ENCODE measurements at places on chromosomes 2 and 18. TPM values are rescaled to one million over a fixed set of nuclear protein-coding genes. Genes with fewer than 3 reads are reported as not detected.

The SCN3A gene
- 0.26 TPM for total RNA-seq

The HSBP1L1 gene
- 51.0 TPM for total RNA-seq

The FBLN7 gene
- total RNA-seq, result 9.8 TPM

The SERPINB13 gene
- total RNA-seq, result not detected

The NEURL3 gene
- total RNA-seq, result 0.39 TPM

The CDH2 gene
- not detected for total RNA-seq

The ERICH2 gene
- not detected for total RNA-seq

The FN1 gene
- 0.05 TPM for total RNA-seq

The SIX2 gene
- not detected for total RNA-seq

The ICOS gene
- total RNA-seq, result 36.1 TPM

The ZC3H15 gene
- total RNA-seq, result 73.2 TPM

The DNAJC5G gene
- total RNA-seq, result not detected

The PRKAG3 gene
- not detected for total RNA-seq

The PMAIP1 gene
- total RNA-seq, result 20.3 TPM

GRCh38 chr2:220277445-220277975 lies 650.1 kb downstream of the SLC4A3 start:
- no peak overlapping the region for H3K4me3 ChIP-seq
- no peak overlapping the region for H3K27ac ChIP-seq
- H3K36me3 ChIP-seq, result no peaks in the 10 kb centered on the region
- H3K4me1 ChIP-seq, result no peaks in the 10 kb centered on the region

DNA sequence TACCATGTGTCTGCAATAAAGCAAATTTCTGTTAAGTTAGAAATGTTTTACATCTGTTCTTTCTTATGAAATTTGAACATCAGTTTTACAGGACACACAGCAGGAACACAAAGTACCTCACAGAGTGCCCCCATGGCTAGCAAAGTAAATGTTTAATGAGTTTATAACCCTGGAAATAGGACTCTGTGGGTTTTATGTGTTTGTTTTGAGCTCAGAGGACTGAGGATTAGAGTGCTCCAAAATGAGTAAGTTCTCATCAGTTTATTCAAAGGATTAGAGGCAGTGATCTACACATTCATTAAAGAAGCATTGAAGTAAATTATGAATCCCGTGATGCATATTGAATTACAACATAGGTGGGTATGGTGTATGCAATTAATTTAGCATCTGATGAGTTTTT lies 281.8 kb downstream of the GULP1 start:
- no peak overlapping the region for H3K4me3 ChIP-seq
- H3K36me3 ChIP-seq, result no peaks in the 10 kb centered on the region

- H3K4me3 ChIP-seq, result peak overlapping the region; percentile 30
- H3K36me3 ChIP-seq, result peaks cover 9% of the 10 kb centered on the region
- peak overlapping the region; percentile 100 for H3K27ac ChIP-seq
- H3K27me3 ChIP-seq, result no peaks in the 10 kb centered on the region
- H3K4me1 ChIP-seq, result peaks cover 69% of the 10 kb centered on the region
These were observed 3.4 kb upstream of the CXCR4 start for GRCh38 chr2:136121204-136121910.

DNA sequence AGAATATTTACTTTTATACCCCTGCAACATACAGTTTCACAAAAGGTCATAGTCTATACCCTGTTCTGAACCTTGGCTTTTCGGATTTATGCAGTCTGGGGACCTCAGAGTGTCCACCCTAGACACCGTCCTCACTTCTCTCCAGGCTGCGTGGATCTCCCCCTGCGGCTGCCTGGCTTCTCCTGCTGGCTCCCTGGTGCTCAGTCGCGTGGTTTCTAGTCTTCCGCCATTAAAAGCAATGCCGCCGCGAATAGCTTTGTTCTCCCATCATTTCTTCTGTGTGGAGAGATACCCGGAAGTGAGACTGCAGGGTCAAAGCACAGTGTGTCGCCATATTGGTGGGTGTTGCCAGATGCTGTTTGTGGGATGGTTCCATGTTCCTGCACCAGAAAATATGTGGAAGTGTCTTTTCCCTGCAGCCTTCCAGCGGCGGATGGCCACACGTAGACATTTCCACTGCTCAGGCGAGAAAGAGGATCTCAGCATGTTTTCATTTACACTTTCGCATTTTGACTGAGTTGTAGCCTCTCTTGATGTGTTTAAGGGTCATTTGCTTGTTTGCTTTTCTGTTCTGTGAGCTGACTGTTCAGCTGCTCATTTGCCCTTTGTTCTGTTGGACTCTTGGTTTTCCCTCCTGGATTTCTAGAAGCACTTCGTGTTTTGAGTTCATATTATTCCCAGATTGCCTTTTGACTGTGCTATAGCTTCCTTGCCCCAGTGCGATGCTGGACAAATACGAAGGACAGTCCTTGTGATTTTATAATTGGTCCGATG lies 22.9 kb upstream of the ASB1 start:
- peaks cover 12% of the 10 kb centered on the region for H3K4me1 ChIP-seq
- H3K27me3 ChIP-seq, result no peaks in the 10 kb centered on the region
- no peak overlapping the region for H3K4me3 ChIP-seq
- DNase-seq, result no peak
- H3K27ac ChIP-seq, result no peak overlapping the region
- peaks cover 2% of the 10 kb centered on the region for H3K36me3 ChIP-seq

GRCh38 chr2:229715895-229716507 lies 1.6 kb upstream of the DNER start:
- H3K4me3 ChIP-seq, result peak overlapping the region; percentile 73
- peaks cover 41% of the 10 kb centered on the region for H3K27me3 ChIP-seq
- DNase-seq, result peak; percentile 28
- no peak overlapping the region for H3K27ac ChIP-seq

DNA sequence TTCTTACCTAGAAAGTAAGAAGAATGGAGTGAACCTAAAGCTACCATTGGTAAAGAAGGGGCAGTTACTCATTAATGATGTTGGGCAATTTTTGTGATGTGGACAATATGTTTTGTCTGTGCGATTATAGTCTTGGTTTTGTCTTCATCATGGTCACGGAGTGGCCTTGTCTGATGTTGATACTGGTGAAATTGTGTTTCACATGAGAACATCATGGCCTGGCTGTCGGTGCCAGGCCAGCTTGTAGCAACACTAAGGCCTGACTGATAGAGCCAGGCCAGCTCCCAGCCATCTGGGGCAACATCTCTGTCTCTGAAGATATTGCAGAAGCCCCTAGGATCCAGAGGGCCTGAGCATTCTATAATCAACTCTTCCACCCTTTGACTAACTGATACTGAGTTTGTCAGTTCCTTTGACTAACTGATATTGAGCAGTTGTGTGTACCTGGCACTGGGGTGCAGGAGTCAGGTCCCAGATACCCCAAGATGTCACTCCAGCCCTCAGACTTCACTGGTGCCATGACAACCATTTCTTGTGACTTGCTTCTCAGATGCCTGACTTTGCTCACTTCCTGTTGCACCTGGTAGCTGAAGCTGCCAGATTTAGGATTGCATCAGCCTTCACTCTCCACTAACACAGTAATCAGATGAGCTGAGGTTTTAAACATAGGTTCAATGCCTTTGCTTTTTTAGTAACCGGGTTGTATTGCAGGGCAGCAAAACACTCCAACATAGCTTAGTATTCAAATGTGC lies 62.5 kb downstream of the RPIA start:
- H3K4me1 ChIP-seq, result peaks cover 73% of the 10 kb centered on the region
- H3K4me3 ChIP-seq, result peak overlapping the region; percentile 16
- H3K27ac ChIP-seq, result peak overlapping the region; percentile 89
- peaks cover 6% of the 10 kb centered on the region for H3K36me3 ChIP-seq
- DNase-seq, result peak; percentile 40

- peaks cover 4% of the 10 kb centered on the region for H3K36me3 ChIP-seq
- H3K4me3 ChIP-seq, result no peak overlapping the region
- H3K4me1 ChIP-seq, result peaks cover 2% of the 10 kb centered on the region
- H3K27me3 ChIP-seq, result no peaks in the 10 kb centered on the region
- no peak overlapping the region for H3K27ac ChIP-seq
- DNase-seq, result no peak
These were observed 40.0 kb downstream of the NAPG start for GRCh38 chr18:10565835-10566234.

GRCh38 chr2:56757884-56758545 lies 574.2 kb downstream of the CCDC85A start:
- H3K4me3 ChIP-seq, result no peak overlapping the region
- H3K36me3 ChIP-seq, result no peaks in the 10 kb centered on the region
- DNase-seq, result no peak
- no peaks in the 10 kb centered on the region for H3K27me3 ChIP-seq
- no peaks in the 10 kb centered on the region for H3K4me1 ChIP-seq

DNA sequence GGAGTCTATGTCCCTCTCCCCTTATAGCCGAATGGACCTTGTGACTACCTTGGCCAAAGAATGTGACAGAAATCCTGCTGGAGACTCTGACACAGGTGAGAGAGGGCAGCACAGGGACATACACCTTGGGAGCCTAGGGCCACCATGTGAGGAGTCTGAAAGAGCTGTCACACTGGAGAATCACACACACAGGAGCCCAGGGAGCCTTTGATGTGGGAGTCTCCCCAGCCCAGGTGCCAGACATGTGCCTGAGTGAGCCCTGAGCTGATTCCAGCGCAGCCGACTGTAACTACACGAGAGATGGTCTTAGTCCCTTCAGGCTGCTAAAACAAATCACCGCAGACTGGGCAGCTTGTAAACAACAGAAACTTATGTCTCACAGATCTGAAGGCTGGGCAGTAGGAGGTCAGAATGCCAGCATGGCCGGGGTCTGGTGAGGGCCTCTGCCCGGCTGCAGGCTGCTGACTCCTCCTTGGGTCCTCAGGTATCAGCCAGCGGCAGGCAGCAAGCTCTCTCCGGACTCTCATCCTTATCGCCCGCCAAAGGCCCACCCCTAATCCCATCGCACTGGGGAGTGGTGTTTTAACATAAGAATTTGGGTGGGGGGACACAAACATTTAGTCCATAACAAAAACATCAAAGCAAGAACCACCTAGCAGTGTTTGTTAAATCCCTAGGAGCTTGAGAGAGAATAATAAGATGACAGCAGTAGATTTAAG lies 63.8 kb upstream of the GPR45 start:
- H3K36me3 ChIP-seq, result no peaks in the 10 kb centered on the region
- peaks cover 3% of the 10 kb centered on the region for H3K4me1 ChIP-seq
- DNase-seq, result no peak

DNA sequence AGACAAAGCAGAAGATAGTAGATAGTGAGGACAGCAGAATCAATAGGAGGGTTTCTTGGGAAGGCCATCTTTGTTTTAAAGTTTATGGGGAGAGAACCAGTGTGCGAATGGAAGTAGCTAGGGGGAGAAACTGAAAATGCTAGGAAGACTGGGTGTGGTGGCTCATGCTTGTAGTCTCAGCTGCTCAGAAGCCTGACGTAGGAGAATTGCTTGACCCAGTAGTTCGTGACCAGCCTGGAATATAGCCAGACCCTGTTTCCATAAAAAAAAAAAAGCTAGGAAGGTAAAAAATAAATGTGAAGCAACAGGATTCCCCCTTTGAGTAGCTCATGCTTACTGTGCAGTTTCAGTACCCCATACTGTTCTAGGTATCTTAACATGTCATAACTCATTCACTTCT lies 19.2 kb upstream of the DRC1 start:
- H3K27me3 ChIP-seq, result no peaks in the 10 kb centered on the region
- peaks cover 70% of the 10 kb centered on the region for H3K36me3 ChIP-seq
- H3K4me1 ChIP-seq, result peaks cover 4% of the 10 kb centered on the region

GRCh38 chr2:136990316-136990715 lies 225.0 kb downstream of the THSD7B start:
- no peak overlapping the region for H3K27ac ChIP-seq
- no peak for DNase-seq
- H3K27me3 ChIP-seq, result peaks cover 2% of the 10 kb centered on the region
- H3K36me3 ChIP-seq, result no peaks in the 10 kb centered on the region

DNA sequence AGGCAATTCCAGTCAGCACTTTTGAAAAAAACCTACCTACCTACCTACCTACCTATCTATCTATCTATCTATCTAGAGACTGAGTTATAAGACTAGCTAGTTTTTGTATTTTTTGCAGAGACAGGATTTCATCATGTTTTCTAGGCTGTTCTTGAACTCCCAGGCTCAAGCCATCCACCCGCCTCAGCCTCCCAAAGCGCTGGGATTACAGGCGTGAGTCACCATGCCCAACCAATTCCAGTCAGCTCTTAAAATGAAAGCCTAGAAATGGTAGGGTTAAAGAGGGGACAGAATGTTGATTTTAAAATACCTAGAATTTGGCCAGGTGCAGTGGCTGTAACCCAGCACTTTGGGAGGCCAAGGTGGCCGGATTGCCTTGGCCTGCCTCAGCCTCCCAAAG lies 19.1 kb downstream of the MSH2 start:
- no peaks in the 10 kb centered on the region for H3K27me3 ChIP-seq
- DNase-seq, result no peak
- peaks cover 25% of the 10 kb centered on the region for H3K36me3 ChIP-seq
- no peak overlapping the region for H3K27ac ChIP-seq
- H3K4me1 ChIP-seq, result no peaks in the 10 kb centered on the region
- H3K4me3 ChIP-seq, result no peak overlapping the region

DNA sequence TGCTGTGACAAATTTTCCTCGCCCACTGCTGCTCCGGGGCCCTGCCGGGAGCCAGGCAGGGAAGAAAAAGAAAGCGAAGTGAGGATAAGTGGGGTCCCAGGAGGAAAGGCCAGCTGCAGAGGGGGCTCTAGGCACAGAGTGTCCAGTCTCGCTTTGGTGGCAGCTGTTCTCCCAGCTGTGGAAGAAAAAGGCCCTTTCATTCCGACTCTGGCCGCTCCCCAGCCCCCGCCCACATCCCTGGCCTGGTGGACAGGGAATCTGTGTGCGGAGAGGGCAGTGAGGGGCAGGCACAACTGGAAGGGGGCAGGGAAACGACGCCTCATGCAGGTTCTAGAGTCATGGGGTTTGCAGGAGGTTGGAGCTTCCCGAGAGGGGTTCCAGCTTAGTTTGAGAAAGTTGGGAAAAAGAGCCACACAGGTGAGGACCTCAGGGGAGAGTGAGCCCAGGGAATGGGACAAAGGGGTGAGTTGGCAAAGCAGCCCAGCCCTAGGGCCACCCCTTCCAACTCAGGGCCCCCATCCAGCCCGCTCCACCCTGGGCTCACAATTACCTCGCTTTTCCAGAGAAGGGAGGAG lies 1.8 kb downstream of the RTKN start:
- H3K27ac ChIP-seq, result no peak overlapping the region
- DNase-seq, result no peak
- peaks cover 21% of the 10 kb centered on the region for H3K27me3 ChIP-seq
- H3K36me3 ChIP-seq, result no peaks in the 10 kb centered on the region

GRCh38 chr2:69582582-69583176 lies 60.9 kb downstream of the AAK1 start:
- H3K27me3 ChIP-seq, result no peaks in the 10 kb centered on the region
- H3K4me1 ChIP-seq, result peaks cover 53% of the 10 kb centered on the region
- DNase-seq, result peak; percentile 48
- peak overlapping the region; percentile 84 for H3K4me3 ChIP-seq
- H3K36me3 ChIP-seq, result peaks cover 2% of the 10 kb centered on the region

DNA sequence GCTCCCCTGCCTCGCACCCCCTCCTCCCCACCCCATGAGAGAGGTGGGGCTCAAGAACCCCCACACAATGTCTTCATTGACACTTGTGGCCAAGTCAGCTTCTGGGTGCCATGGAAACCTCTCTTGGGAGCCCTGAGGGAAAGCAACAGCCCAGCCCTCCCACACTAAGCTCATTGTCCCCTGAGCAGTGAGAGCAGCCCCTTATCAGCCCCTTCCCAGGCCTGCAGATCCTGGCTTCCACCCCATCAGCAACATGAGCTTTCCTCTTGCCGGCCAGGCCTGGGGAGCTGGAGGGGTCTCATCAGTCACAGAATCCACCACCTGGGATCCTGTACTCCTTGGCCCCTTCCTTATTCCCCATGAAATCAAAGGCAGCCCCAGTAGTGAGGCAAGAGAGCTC lies 107.8 kb upstream of the ST3GAL5 start:
- H3K36me3 ChIP-seq, result no peaks in the 10 kb centered on the region
- H3K27me3 ChIP-seq, result no peaks in the 10 kb centered on the region
- no peak overlapping the region for H3K27ac ChIP-seq
- no peak for DNase-seq
- peaks cover 25% of the 10 kb centered on the region for H3K4me1 ChIP-seq
